ENCODE measurements at places on chromosomes 2 and 18. TPM values are rescaled to one million over a fixed set of nuclear protein-coding genes. Genes with fewer than 3 reads are reported as not detected.
A peak's percentile ranks its signal among the peaks of the same experiment; 100 is the strongest.

The REEP1 gene
- total RNA-seq: not detected

The CD207 gene
- 1.1 TPM for total RNA-seq

The NGEF gene
- not detected for total RNA-seq

DNA sequence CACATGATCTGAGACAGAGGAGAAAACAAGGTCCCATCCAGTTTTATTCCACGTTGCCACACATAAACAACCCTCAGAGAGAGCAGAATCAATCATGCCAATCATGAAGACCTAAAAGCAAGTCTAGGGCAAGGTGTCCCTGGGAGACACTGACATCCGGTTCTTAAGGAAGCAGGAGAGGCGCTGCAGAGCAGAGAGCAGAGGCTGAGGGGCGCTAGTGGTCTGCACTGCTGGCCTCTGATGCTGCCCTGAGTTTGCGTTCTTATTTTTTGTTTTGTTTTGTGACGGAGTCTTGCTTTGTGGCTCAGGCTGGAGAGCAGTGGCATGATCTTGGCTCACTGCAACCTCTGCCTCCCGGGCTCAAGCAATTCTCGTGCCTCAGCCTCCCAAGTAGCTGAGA, 83.3 kb downstream of the SMIM21 start:
- DNase-seq: no peak

DNA sequence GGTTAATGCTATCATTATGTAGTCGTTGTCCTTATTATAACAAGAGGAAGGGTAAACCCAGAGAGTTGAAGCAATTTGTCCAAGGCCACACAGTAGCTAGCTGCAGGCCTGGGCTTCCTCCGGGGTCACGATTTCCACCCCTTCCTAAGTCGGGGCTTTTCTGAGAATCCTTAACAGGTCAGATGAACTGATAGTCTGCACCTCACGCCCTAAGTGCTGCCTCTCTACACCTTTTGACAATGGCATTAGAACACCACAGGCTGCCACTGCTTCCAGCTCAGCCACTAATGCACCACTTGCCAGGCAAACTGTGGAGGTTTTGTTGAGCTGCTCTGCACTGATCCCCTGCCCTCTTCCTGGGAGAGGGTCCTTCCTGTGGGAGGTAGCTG, 37.7 kb downstream of the FOSL2 start:
- peak; percentile 60 for DNase-seq

- no peak for DNase-seq
These were observed 254.0 kb upstream of the RBMS1 start for GRCh38 chr2:160747501-160748170.

- peak; percentile 62 for DNase-seq
These were observed 5.1 kb downstream of the DGUOK start for GRCh38 chr2:73931531-73932500.

- DNase-seq: peak; percentile 62
These were observed 1.1 kb downstream of the CYBRD1 start for GRCh38 chr2:171523088-171524017.

GRCh38 chr2:205235434-205235833, 446.9 kb upstream of the NRP2 start:
- no peak for DNase-seq

- DNase-seq: no peak
These were observed 84.7 kb downstream of the NEDD4L start for GRCh38 chr18:58128381-58129374.

DNA sequence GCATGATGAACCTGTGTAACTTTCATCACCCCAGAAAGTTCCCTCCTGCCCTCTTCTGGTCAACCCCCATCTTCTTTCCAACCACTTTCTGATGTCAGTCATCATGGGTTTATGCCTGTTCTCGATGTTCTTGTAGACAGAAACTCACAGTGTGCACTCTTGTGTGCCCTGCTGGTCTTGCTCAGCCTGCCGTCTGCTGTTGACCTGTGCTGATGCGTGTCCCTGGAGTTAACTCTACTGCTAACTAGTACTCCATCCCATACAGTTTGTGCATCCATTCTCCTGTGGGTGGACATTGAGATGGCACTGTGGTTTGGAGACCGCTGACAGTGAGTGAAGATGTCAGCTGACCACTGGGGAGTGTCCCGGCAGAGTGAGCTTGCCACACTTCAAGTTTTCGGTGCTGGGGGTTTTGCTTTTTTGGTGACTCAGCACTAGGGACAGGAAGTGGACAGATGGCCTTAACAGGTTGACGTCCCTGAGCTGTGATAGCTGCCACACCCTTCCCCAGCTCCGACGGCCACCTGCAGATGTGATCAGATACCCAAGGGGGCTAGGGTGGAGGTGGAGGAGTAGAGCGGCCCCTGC, 14.8 kb downstream of the KLHL29 start:
- DNase-seq: no peak

DNA sequence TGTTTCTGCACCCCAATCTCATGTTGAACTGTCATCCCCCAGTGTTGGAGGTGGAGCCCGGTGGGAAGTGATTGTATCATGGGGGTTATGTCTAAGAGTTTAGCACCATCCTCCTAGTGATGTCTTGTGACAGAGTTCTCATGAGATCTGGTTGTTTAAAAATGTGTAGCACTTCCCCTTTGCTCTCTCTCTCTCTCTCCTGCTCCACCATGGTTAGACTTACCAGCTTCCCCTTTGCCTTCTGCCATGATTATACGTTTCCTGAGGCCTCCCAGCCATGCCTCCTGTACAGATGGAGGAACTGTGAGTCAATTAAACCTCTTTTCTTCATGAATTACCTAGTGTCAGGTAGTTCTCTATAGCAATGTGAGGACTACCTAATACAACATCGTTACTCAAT, 396.9 kb upstream of the LRATD1 start:
- no peak for DNase-seq

Data from natural killer cell treated with Interleukin-12 subunit alpha and Interleukin-12 subunit beta and Interleukin-15 and Interleukin-18, amount 100 ng/mL, for 72 hours (primary cell).